ENCODE measurements at places on chromosomes 3 and 15. TPM values are rescaled to one million over a fixed set of nuclear protein-coding genes. Genes with fewer than 3 reads are reported as not detected.

GRCh38 chr3:130527426-130527825 lies 10.4 kb downstream of the COL6A6 start:
- no peak for DNase-seq

GRCh38 chr15:29090617-29091466 lies 178.8 kb downstream of the NSMCE3 start:
- DNase-seq, result no peak

DNA sequence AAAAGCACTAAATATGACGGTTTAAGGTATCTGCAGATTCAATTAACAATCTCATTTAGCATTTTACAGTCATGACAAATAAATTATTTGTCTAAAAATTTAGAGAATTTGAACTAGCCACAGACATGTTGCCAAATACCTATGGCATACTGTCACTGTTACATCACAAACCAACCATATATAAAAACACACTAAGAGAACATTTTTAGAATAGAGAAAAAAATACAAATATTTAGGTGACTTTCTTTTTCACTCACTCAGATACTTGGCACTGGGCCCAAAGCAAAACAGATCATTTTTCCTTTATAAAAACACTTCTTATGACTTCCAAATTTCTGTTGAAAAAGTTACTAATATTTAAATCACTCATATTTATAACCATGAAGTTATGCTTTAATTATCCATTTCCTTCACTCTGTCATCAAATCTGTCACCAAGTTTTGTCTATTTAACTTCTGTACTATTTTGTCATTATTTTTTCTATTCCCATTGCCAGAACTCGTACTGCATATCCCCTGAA lies 644.7 kb downstream of the OTOL1 start:
- DNase-seq, result no peak

The TMEM108 gene
- total RNA-seq, result 0.70 TPM

DNA sequence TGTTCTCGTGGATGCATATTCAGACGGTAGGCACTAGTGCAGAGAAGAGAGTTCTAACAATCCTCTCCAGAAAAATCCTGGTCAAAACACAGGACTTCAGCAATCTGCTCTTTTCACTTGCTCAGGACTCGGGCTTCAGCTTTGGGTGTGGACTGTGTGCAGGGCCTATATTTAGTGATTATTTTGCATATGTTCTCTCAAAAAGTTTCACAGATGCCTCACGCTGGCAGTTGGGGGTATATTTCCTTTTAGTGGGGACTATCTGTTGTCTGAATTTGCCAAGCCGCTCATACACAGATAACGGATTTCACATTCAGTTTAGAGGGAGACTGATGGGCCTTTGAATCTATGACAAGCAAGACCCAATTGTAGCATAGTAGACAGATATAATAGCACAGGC lies 54.4 kb upstream of the LRRN1 start:
- no peak for DNase-seq

The GOLGB1 gene
- total RNA-seq, result 52.5 TPM

DNA sequence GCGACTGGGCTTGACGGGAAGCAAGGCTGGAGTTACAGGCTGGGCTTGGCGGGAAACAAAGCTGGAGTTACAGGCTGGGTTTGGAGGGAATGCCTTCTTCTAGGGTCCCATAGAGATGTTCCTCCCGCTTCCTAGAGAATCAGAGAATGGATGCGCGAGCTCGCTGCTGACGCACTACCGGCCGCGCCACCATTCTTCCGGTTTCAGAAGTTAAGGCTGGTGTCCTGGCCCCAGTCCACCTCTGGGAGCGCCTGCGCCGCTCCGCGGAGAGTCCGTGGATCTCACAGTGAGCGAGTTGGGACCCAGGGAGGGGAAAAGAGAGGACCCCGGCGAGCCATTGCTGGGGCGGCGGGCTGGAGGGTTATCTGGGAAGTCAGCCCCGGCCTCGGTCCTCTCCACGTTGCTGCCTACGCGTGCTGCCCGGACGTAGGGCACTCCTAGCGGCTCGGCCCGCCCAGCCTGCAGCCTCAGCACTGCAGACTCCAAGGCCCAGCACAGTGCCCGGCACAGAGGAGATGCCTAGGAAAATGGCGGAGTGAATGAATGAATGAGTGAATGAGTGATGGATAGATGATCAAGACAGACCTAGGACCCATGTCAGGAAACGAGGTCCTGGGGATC lies at the start of gene ZNF502:
ZNF502 (plus strand) TSS at position 206 of the 621 bp plus-strand sequence. CDS start 7,602 bp downstream, outside the sequence.
- peak; percentile 87 for DNase-seq

DNA sequence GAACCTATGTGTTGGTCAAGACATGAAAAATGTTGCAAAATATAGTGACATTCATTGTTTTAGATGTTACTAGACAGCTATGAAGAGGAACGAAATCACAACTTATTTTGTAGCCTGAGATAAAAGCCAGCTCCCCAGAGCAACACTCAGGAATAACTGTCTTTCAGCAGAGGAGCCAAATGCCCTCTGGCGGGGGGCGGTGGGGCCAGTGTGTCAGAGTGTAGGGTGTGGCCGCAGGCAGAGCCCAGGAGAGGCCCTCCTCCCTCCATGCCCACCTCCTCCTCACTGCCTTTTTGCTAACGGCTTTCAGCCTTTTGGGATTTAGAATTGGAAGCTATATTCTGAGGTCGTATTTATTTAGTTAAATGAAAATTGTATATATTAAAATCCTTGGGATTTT lies 16.9 kb downstream of the APOD start:
- DNase-seq, result no peak

DNA sequence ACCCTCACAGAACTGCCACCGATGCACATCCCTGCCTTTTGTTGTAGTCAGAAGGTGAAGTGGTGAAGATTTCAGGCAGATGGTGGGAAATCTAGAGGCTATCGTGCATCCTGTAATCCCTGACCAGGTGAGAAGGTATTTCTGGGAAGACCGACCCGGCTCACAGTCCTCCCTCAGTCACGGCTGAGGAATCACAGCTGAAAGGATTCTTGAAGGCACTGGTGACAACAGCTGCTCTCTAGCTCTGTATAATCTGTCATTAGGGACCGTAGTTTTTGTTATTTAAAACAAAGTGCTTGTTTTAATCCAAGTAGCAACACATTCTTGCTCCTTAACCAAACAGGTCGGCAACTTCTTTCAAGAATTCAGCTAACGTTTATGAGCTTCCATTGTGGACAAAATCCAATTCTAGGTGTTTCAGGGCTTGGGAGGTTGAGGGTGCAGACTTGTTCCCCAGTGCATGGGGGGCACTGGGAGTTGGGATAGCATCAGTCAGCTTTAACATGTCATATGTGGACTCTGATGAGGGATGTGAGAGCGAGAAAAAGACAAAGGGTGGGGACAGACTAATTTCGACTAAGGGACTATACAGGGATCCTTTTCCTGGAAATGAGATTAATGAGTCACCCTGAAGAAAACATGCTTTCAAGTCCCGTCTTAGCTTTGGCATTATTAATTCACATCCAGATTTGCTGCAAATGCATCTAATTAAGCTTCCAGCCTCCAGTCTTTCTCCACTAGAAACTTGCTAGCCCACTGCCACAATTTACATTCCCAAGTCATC lies 141.0 kb upstream of the RASGRP1 start:
- DNase-seq, result no peak

- DNase-seq, result no peak
Measured at GRCh38 chr3:63874769-63875168, 11.1 kb downstream of the ATXN7 start.

DNA sequence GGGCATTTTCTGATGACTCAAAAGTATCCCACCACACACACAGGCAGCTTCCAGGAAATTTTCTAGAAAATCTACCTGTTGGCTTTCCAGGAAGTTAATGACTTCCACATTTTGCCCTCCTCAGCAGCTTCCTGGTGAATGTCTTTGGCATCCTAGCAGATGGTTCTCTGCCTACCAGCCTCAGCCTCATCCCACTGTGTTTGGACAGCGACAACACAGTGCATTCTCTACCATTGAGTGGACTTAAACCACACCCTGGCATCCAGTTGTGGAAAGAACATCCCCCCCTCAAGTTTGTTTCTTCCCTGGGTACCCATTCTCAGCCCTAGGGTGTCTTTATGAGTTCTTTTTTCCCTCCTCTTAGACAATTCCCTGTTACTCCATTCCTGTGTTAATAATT lies 50.8 kb upstream of the GADL1 start:
- no peak for DNase-seq

The TTLL3 gene
- 102 TPM for total RNA-seq

DNA sequence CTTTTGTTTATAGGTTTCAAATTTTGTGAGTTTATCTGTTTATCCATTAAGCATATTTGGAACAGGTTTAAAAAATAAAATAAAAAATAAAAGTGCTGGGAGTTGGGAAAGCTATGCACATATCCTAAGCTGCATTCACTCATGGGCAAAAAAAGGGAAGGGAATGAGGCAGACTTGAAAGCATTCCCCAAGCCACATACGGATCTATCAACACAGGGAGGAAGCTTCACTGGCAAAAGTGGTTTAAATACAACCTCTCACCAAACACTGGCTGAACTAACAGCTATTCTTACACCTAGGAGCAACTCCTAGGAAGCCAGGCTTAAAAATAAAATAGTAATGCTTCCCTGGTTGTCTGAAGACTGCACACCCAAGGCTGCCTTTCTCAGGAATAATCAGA lies 101.2 kb downstream of the PCCB start:
- DNase-seq, result no peak

DNA sequence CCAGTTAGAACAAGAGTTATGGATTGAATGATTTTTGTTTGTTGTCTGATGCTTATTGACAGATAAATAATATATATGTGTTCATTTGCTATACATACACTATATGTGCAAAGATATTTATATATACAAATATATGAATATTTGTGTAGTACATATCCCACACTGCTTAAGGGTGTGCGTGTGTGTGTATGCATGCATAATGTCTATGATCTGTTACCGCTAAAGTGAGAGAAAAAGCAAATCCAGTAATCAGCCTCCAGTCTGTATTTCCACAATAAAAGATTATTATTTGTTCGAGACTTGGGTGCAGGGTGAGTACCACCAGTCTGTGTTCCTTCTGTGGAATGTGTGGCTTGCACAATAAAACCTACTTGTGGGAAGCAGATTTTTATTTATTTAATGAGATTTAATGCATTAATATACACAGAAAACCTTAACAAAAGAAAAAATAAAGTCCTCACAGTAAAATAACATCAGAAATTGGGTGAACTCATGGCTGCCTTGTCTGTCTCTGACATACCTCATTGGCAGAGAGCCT lies 366.0 kb upstream of the TBL1XR1 start:
- DNase-seq, result no peak

The LRRC31 gene
- 0.26 TPM for total RNA-seq

GRCh38 chr15:77292969-77293558 lies 126.8 kb downstream of the PEAK1 start:
- no peak for DNase-seq

DNA sequence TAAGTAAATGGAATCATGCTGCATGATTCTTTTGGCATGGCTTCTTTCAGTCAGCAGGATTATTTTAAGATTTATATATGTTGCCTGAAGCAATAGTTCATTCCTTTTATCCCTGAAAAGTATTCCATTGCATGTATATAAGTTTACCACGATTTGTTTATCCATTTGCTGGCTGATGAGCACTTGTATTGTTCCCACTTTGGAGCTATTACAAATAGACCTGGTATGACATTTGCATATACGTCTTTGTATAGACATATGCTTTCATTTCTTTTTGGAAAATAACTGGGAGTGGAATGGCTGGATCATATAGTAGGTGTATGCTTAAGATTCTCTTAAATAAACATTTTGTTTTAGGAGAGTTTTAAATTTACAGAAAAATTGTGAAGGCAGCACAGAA lies 79.3 kb upstream of the CBLB start:
- no peak for DNase-seq

The CD80 gene
- not detected for total RNA-seq

DNA sequence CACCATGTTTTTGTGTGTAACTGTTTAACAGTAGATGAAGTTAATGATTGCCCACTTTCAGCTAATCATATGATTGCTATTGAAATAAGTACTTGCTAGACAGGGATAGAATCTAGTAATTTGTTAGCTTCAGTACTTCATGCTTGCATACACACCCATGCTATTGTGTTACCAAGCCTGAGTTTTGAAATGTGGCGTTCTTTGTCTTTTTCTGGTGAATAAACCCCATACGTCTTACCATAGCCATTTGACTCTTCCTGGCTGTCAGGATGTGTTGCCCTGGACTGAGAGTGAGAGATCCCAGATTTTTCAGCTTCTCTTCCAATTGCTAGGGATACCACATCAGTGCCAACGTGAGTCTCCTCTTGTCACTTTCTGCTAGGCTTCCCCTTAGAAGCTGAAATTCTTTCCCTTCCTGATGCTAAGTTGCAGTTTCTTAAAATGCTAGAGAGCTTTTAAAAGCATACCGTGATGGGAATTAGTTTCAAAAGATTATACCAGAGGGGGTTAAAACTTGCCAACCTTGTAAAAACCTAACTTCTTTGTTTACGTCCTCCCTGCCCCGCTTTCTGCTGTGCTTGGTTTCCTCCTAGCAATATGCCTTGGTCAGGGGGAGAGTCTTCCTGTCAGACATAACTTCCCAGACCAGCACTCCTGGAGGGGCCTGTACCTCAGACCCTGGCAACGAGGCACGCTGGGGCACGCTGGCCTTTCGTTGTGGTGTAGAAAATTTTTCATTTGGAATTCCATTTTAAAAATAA lies 62.9 kb upstream of the ULK4 start:
- DNase-seq, result no peak

- no peak for DNase-seq
Measured at GRCh38 chr15:48967336-48967735, 3.6 kb upstream of the SHC4 start.

GRCh38 chr3:146200461-146201220 lies 39.7 kb upstream of the PLOD2 start:
- DNase-seq, result no peak

The CASR gene
- not detected for total RNA-seq

- DNase-seq, result no peak
Measured at GRCh38 chr3:105747060-105747541, 121.7 kb downstream of the CBLB start.

DNA sequence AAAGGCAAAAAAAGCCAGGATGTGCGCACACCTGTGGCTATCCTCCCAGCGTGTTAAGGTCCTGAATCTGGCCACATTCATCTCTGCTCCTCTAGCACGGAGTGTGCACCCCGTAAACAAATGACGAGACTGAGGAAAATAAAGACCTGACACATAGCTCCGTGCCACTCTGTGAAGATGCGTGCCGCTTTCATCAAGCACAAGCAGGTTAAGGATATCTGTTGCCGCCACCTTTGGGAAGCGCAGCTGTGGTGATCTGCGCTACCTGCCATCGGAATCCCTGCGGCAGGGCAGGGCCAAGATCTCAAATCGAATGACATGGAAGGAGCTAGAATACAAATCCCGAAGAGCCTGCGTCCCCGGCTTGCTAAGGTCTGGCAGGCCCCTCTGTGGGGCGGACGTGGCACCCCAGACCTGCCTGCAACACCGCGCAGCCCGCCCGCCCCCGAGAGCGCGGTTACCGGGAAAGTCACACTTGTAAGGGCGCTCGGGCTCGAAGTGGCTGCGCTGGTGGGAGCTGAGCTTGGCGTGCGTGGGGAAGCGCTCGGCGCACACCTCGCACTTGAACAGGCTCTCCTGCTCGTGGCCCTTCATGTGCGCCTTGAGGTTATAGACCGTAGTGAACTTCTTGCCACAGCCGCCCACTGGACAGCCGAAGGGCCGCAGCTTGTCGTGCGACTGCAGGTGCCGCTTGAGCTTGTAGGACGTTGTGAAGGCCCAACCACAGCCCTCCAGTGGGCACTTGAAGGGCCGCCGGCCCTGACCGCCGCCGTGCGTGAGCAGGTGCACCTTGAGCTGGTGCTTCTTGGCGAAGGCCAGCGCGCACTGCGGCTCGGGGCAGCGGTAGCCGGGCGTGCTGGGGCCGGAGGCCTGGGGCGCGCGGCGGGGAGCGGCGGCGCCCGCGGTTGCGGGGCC lies 936 bp downstream of the ZXDC start:
- DNase-seq, result no peak

- no peak for DNase-seq
Measured at GRCh38 chr15:50059203-50059772, 59.7 kb downstream of the ATP8B4 start.

The C3orf18 gene
- total RNA-seq, result 1.3 TPM

All from suprapubic skin (tissue), 4 donors.